ENCODE measurements at places on chromosomes 13 and 19.

DNA sequence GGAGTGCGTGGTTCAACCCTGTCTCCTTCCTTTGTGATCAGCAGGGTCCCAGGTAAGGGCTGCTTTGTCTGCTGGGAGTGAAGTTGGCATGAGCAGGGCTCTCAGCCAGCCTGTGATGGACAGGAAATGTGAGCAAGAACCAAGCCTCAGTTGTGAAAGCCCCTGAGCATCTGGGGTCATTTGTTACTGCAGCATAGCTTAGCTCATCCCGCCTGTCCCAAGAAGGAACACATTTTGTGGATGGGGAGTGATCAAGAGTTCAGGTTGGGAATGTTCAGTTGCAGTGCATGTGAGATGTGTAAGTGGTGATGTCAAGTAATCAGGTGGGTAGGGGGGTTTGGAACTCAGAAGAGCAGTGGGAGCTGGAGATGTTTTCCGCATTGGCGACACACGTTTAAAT, 152.4 kb downstream of the DPF1 start:
- DNase-seq = no peak

GRCh38 chr13:74217811-74218210, 83.6 kb upstream of the KLF12 start:
- DNase-seq = no peak

DNA sequence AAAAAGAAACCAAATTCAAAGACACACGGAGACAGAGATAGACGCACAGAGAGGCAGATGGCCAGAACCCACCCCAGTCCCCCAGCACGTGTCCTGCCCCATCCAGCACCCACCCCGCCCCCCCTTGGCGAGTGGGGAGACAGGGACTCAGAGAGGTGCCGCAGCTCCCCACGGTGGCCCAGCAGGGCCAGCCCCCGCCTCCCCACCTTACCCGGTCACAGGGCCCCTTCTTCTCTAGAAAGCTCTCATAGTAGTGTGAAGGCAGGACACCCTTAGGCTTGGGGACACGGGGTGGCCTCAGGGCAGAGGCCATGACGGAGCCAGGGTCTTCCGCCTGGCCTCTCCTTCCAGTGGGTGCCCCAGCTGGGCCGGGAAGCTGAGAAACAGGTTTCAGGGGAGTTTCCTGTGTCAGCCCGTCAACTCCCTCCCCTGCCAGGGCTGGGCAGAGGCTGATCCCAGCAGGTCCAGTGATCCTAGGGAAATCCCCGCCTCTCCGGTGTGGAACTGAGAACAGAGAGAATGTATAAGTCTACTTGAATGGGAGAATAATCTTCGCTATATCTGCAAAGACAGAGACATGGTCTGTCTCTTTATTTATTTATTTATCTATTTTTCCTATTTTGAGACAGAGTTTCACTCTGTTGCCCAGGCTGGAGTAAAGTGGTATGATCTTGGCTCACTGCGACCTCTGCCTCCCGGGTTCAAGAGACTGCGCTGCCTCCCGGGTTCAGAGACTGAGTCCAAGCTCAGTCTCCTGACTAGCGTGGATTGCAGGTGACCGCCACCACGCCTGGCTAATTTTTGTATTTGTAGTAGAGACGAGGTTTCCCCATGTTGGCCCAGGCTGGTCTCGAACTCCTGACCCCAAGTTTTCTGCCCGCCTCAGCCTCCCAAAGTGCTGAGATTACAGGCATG, at the start of gene STAP2:
STAP2 (minus strand) TSS at position 387 of the 915 bp plus-strand sequence; CDS start at position 313, 74 bp downstream.
- DNase-seq = no peak

DNA sequence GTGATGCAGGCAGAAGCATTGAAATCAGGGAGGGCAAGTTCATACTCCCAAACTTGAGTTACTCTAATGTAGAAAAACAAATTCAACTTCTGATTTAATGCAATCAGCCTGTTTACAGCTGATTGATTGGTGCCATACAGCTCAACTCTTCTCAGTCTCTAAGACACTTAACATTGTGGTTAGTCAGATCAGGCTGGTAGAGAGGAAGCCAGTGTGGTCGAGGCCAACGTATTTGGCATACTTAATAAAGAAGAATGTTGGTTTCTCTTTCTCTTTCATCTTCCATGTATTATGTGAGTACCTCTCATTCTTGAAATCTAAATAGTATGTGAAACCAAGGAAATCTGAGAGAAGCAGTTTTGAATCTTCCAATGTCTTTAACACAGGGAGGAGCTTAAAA, 255.0 kb upstream of the SLITRK1 start:
- peak; percentile 4 for DNase-seq

- DNase-seq = no peak
Observed at GRCh38 chr13:100581504-100581903, 7.1 kb downstream of the GGACT start.

DNA sequence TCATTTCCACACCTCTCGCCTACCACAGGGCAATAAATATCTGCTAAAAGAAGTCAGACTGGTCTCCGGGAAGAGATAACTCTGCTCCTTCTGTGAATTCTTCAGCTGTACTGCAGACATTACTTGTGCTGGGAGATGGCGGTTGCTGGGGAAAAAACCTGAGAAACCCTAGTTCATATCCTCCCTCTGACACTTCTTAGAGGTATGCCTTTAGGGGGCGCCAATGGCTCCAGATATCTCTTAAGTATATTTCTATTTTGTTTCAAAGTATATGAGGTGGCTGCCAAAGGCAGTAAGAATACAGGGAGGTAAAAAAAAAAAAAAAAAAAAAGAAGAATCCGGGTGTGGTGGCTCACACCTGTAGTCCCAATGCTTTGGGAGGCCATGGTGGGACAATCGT, 175.2 kb downstream of the PAN3 start:
- no peak for DNase-seq

Data from stimulated activated CD4-positive, alpha-beta T cell treated with anti-CD3 and anti-CD28 coated beads, Interleukin-2, amount 100 ng/mL, for 48 hours (primary cell).